ENCODE measurements at places on chromosomes 2 and 18.

- DNase-seq, result no peak
These were observed 13.9 kb downstream of the LRP2 start for GRCh38 chr2:169348321-169349024.

DNA sequence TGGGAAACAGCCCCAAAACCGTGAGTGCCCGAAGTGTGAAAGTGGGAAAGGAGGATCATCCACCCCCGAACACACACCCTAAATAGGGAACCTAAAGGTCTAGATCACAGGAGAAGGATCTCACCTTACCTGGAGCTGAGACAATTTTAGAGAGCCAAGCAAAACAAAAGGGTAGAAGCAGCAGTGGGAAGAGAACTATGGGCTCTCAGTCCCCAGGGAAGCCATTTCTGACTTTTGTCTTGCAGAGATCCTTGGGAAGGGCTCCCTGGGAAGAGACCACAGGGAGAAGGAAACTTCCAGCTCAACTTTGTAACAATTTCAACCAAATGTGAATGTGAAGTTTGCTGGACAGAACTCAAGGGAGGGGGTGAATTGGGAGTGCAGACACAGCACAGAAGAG, 110.6 kb downstream of the WDPCP start:
- no peak for DNase-seq

DNA sequence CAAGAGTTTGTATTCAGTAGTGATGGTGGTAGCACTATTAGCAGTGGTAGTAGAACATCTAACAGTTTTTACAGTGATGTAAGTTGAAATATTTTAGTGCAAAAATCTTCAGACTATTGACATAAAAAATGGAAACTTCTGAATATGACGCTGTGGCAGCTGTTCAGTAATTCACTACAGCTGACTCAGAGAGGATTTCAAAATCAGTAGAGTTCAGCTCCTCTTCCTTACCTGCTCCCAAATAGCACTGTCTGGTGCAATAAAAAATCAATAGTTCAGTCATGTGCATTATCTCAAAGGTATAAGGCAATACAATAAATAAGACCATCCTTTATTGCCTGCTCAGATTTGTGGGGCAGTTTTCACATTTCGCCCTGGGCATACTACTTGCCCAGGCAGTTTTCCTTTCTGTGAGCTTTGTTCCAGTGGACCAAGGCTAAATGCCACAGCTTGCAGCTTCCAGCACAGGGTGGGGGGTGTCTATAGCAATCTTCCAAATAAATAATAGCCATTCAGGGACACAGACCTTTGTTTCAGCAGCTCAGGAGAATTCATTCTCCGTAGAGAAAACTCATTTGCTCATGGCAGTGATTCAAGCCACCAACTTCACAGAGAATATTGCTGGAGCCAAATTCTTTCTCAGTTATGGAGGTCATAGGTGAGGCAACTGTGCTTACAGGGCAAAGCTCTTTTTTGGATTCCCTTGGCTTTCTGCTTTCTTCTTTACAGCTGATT, 33.9 kb upstream of the GORASP2 start:
- DNase-seq, result no peak

- no peak for DNase-seq
These were observed 663 bp downstream of the NUP35 start for GRCh38 chr2:183124957-183125255.

DNA sequence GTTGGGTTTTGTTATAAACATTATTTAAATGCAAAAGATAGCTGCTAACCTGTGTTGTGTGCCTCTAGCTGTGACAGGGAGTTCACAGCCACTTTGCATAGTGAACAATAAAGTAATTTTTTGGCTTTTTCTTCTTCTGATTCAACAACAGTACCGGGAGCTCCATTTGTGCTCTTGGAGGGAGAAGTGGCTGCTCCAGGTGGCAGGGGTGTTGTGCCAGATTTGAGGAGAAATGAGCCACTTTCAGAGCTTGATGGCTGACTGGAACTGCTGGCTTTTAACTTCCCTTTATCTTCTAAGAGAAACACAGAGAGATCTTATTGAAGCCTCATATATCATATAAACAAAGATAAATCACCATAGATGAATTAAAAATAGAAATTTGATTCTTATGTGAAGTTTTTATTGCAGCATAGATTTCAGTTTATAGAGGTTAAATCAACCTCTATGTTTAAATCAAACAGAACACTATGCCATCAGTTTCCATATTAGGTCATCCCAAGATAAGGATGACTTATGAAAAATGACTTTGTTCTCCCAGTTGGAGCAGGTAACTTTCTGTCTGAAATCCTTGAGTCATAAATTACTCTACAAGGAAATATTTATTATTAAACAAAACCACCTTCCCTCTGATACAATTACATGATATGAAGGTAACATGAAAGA, 182.0 kb upstream of the SESTD1 start:
- no peak for DNase-seq

GRCh38 chr2:231361701-231362554, 33.6 kb upstream of the B3GNT7 start:
- no peak for DNase-seq

All from activated T-cell treated with anti-CD3 and anti-CD28 coated beads, Interleukin-2, amount 50 U/mL, for 1 hour (primary cell).